ENCODE measurements at places on chromosomes 4 and X.

GRCh38 chr4:133856731-133857355, 344.7 kb downstream of the PABPC4L start:
- no peak for DNase-seq

DNA sequence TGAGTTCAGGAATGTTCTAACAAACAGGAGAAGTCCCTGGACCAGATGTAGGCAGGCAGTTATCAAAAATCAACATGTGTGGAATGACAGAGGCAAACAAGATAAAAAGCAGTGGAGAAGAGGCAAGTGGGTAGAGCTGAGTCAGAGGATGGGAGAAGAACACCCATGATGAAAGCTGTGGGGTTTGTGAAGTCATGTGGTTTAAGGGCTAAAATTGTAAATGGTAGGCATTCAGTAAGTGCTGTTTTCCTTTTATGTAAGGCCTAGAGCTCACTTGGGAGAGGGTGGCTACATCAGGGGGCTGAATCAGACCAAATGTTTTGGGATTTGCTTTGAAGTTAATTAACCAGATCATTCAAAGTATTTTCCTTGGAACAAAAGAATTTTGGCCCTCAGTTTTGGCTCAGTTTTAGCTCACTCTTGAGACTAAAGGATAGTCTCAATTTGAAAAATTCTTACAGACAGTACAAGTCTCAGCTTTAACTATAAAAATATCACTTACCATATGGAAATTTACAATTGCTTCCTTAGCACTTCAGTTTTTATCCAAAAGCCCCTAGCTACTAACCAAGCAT, 114.5 kb upstream of the PCDH7 start:
- DNase-seq = no peak

- DNase-seq = no peak
Observed at GRCh38 chr4:41913509-41913908, 21.7 kb upstream of the TMEM33 start.

GRCh38 chrX:98405376-98405775, 1521.7 kb downstream of the RPA4 start:
- DNase-seq = no peak

- DNase-seq = no peak
Observed at GRCh38 chrX:152418025-152418424, 33.1 kb downstream of the GABRA3 start.

GRCh38 chr4:151430740-151431457, 21.9 kb downstream of the FHIP1A start:
- no peak for DNase-seq

Data from NCI-H2171 (cell line).